ENCODE measurements at places on chromosomes 7 and 10.

DNA sequence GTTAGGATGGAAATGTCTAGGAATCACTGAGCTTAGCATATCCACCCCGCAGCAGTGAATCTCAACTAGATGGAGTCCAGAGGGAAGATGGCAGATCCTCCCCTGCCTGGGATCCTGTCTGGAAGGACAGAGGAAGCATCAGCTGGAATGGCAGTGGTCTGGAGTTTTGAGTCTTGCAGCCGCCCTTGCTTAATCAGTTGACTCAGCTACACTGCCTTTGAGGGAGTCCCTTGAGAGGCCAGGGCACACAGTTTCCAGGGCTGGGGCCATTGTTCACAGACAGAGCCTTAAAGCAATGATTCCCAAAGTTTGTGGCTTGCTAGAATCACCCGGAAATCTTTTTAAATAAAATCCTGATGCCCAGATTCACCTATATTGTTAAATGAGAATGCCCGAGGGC lies 128.1 kb downstream of the NT5C2 start:
- no peak for DNase-seq

DNA sequence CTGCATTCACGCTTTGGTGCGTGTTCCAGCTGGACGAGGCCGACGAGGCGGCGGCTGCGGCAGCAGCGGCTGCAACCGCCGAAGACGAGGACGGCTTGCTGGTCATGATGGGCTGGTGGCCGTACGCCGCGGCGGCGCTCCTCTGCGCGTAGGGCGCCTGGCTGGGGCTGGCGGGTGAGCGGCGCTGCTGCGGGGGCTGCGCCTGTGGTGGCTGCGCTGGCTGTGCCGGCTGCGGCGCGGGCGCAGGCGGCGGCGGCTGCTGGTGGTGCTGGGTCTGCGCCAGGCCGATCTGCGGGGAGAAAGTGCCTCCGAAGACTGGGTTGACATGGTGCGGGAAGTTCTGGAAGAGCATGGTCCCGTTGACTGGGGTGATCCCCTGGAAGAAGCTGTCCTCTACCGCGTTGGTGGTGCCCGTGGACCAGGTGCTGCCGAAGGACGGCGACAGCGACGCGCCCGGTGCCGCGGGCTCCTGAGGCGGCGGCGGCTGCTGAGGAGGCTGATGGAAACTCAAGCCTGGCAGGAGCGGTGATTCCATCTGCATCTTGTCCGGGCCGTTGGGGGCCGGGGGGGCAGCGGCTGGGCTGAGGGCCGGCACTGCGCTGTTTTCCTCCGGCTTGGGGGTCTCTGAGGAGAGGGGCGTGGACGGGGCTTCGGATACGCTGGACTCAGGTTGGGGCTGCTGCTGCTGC lies 51.1 kb downstream of the CPEB3 start:
- peak; percentile 50 for DNase-seq

DNA sequence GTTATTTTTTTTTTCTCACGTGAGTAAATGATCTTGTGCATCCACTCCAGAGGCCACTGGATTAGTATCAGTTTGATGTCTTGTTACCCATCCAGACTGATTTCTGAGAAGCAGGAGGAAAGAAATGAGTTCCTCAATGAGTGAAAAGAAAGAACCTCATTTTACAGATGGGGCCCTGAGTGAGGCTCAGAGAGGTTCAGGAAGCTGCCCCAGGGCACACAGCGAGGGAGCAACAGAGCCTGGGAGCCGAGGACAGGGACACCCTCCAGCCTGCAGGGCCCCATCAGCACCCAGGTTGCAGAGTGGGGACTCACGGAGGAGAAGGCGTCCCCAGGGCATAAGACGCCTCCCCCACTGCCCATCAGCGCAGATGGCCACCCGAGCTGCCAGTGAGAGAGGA lies 30.9 kb upstream of the TNRC18 start:
- DNase-seq = no peak

GRCh38 chr7:151727579-151728285 lies 149.2 kb downstream of the PRKAG2 start:
- no peak for DNase-seq

- DNase-seq = no peak
Measured at GRCh38 chr10:119333146-119333792, 125.9 kb downstream of the GRK5 start.

- no peak for DNase-seq
Measured at GRCh38 chr10:98257961-98258360, 10.0 kb downstream of the LOXL4 start.

DNA sequence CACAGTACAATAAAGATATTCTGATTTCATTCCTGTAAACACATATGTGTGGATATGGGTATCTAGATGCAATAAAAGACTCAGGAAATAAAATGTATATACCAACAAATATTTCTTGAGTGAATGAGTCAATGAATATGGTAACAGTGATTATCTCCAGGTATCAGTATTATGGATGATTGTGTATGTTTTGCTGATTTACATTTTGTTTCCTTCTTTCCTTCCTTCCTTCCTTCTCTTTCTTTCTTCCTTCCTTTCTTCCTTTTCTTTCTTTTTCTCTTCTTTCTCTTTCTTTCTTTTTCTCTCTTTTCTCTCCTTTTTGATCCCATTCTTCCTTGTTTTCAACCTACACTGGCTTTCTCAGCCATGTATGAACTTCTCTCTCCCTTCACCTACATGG lies 85.3 kb upstream of the DLX6 start:
- no peak for DNase-seq

GRCh38 chr7:33814400-33814799 lies 90.9 kb upstream of the BMPER start:
- DNase-seq = no peak

GRCh38 chr7:89123871-89124270 lies 328.3 kb upstream of the TEX47 start:
- no peak for DNase-seq

- DNase-seq = no peak
Measured at GRCh38 chr10:24744946-24745345, 21.3 kb upstream of the ARHGAP21 start.

DNA sequence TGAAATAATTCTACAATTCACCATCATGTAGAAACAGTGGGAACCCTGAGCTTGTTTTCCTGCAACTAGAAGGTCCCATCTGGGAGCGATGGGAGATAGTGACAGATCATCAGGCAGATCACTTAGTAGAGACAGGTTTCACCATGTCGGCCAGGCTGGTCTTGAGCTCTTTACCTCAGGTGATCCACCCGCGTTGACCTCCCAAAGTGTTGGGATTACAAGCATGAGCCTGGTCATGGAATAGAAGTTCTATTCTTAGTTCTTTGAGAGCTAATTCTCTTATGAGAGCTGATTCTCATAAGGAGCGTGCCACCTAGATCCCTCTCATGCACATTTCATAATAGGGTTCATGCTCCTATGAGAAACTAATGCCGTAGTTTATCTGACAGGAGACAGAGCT lies 778.0 kb upstream of the AUTS2 start:
- DNase-seq = no peak

DNA sequence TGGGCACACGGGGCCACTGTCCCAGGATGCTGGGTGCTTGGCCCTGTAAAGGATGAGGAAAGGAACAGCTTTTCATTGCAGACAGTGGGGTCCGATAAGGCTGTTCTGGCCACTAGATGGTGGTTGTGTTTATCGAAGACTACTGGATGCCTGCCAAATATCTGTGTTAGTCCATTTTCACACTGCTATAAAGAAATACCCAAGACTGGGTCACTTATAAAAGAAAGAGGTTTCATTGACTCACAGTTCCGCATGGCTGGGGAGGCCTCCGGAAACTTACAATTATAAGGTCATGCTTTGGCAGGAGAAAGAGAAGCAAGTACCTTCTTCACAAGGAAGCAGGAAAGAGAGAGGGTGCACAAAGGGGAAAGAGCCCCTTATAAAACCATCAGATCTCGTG lies 32.2 kb upstream of the GARS1 start:
- DNase-seq = peak; percentile 22

GRCh38 chr10:95513008-95513589 lies 48.1 kb downstream of the SORBS1 start:
- no peak for DNase-seq

DNA sequence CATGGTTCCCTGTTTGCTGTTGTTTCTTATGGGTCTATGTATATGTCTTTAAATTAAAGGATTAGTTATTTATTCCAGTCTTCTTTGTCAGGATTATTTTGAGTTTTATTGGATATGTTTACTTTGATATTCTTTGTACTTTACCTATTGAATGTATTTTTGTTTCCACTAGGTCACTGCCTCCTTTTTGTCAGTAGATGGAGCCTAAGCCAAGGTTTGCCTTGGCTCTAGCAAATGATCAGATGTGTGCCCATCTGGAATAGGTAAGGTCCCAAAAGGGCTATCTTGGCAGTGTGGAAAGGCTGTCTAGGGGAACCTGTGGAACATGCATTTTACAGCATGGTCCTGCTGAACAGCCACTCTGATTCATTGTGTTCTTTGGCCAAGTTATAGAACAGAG lies 337.3 kb upstream of the GHITM start:
- no peak for DNase-seq

DNA sequence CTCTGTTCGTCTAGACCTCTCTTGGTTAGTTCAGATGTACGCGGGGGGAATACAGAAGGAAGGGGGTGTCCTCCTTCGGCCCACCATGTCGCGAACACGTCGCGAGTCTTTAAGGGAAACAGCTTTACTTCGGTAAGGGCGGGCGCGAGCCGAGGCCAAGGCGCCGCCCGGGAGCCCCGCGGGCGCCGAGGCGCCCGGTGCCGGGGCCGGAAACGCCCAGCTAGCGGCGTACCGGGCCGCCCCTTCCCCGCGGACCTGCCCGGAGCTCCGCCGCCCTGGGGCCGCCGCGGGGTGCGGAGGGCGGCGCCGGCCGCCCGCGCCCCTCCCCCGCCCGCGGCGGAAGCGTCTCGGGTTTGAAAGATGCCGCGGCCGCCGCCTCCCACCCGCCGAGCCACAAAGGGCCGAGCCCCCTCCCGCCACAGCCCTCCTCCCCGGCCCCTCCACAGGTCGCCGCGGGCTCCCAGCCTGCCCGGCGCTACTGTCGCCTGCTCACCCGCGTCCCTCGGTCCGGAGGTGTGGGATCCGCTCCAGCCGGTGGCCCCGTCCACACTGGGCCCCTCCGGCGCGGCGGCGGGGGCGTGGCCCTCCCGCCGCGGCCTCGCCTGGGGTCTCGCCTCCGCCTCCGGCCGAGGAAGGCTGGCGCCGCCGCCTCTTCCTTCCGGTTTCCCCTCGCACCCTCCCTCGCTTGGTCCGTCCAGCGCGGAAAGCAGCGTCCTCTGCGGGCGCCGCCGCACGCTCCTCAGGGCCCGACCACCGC lies at the start of gene KBTBD2:
Gene KBTBD2, minus strand, starts transcription at position 718 of the 757 bp plus-strand sequence. CDS start 12,156 bp downstream, outside the sequence.
- peak; percentile 88 for DNase-seq

DNA sequence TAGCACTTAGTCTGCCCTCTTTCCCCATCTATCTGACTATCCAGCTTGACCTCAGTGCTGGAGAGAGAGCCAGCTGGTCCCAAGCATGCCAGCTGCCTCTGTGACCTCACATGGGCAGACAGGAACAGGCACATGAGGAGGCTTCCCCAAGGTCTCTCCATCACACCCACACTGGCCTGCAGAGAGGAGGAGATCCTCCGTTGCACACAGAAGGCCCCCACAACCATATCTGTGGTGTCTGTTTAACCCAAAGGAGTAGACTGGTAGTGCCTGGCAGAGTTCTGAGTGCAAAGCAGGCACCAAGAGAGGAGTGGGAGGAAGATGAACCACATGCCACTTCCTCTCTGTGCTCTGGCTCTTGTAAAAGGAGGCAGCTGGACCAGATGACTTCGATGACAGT lies 4.8 kb upstream of the ANK3 start:
- DNase-seq = peak; percentile 50

- DNase-seq = no peak
Measured at GRCh38 chr10:26840938-26841732, 19.6 kb downstream of the ABI1 start.

DNA sequence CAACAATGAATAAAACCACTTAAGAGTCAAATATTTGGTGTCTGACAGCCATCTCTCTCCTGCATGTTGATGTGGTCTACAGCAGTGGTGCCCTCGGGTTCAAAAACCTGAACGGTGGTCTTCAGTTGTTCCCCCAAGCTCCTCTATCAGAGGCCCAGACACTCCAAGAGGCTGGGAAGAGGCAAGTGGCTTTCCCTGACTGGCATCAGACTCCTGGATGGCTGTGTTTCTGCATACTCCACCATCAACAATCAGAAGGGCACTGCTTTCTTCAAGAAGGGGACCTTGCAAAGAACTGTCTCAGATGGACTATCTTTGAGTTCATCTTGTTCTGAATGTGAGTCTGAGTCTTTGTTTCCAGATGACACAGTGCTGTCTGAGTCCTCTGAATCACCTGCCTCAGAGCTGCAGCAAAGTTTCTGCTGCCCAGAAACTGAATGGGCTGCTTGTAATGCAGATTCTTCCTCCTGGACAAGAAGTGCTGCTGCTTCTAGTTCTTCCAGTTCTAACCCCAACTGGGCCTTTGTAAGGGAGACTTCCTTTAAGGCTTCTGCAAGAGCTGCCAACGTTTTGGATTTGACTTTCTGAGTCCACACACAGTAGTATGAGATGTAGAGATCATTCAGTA lies 5.9 kb upstream of the SGMS1 start:
- DNase-seq = no peak

GRCh38 chr10:131577178-131577555 lies 265.6 kb upstream of the TCERG1L start:
- DNase-seq = no peak

DNA sequence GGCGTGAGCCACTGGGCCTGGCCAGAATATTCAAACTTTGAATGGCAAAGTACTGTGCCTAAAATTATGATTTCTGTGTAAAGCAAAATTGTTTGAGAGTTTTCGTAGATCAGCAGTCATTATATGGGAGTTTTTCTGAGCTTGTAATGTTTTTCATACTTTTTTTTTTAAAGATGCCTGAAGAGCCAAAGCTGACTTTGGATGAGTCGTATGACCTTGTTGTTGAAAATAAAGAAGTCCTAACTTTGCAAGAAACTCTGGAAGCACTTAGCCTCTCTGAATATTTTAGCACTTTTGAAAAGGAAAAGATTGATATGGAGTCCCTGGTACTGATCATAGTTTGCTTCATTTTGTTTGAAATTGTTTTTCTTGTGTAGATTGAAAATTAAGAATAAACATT lies 26.7 kb downstream of the SEC23IP start:
- no peak for DNase-seq

GRCh38 chr10:62000726-62001125 lies 99.2 kb downstream of the ARID5B start:
- no peak for DNase-seq
